ELR (cell line): ENCODE measurements at places on chromosomes 2 and 18.

- DNase-seq, result no peak
Measured at GRCh38 chr2:233271693-233272092, 20.2 kb downstream of the ATG16L1 start.

GRCh38 chr2:70005752-70006446 is 44.5 kb upstream of the ASPRV1 start:
- no peak for DNase-seq

GRCh38 chr2:164565359-164565758 is 55.9 kb downstream of the GRB14 start:
- DNase-seq, result no peak

- DNase-seq, result no peak
Measured at GRCh38 chr18:73737990-73738389, 409.6 kb downstream of the FBXO15 start.

- no peak for DNase-seq
Measured at GRCh38 chr2:197633109-197633657, 42.2 kb downstream of the RFTN2 start.

DNA sequence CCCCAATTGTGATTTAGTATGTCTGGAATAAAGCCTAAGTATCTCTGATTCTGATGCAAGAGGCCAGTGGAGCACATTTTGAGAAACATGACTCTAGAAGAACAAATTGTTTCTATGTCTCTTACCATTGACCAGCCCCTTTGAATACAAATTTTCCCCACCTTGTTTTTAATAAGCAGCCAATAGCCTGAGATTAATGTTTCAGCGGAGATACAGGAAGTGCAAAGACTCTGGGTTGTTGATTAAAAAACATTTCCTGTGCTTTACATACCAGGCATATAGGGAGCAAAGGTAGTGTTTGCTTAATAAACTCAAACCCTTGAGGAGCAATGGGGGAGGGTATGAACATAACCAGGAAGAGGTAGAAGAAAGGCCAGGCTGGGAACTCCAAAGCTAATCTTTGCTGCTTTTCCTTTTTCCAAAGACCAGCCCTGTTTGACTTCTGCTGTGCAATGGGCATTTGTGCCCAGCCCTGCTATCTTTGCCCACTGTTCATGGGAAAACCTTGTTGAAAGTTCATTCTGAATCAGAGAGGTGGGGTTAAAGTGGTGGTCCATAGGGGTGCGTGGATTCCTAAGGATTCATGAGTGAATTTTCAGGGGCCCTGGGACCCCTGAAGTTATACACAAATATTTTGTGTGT is 29.3 kb downstream of the UPP2 start:
- no peak for DNase-seq

DNA sequence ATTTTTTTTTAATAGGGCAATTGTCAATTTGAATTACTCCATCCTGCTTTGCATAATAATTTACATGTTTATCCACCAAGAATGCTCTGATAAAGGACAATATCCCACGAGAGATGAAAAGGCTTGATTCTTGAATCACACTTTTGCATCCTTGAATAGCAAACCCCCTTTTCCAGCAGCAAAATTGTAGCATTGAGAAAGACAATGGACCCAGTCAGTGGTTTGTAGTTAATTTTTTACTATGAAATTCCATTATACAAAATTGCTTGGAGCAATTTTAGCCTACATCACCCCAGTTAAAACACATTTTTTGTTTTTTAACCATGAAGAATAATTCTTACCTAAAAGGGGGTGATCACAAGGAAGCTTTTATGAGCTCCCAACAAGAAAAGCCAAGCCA is 255.1 kb downstream of the RND3 start:
- no peak for DNase-seq

- DNase-seq, result no peak
Measured at GRCh38 chr2:33204945-33205344, 258.2 kb downstream of the LTBP1 start.

DNA sequence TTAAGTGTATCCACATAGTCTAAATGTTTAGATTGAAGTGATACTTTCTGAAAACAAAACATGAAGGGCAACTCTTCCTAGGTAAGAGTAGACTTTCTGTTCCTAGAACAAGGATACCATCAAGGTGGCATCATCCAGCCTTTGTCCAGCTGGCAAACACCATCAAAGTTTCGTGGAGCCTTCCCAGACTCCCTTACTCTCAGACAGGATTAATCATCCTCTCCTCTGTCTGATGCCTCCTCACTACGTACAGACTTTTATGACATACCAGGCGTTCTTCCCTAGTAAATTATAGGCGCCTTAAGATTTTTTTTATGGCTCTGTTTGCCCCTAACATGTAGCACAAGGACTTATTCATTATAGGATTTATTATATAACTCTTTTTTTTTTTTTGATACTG is 29.4 kb upstream of the ASNSD1 start:
- DNase-seq, result peak; percentile 17

DNA sequence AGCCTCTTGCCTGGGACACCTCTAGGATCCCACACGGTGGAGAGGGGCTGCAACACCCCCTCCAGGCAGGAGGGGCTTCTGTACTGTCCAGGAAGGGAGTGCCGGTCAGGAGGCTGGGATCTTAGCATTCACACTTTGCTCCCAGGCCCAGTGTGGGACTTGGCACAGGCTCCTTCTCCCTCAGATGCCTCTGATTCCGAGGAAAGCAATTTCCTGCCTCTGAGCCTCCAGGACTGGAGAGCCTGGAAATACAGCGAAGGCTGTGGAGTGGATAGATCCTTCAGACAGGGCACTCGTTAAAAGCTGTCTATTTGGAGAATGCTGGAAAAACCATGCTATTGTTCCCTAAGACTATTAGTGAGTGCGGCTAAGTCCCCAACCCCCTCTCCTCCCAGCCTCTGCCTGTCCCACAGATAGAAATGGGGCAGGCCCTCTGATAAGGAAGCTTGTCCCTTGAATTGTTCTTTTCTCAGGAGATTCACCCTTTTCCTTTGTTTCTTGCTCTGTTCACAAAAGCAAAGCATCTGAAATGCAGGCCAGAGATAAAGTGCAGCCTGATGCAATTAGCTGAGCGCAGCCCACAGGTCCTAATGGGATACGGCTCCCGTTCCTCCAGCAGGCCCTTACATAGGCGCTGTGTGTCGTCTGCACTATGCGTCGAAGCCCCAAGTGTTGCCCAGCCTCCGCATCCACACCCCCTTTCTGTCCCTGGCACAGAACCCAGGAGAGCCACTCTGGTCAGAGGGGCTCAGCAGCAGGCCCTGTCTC is 252.2 kb downstream of the KLHL29 start:
- peak; percentile 52 for DNase-seq

- peak; percentile 72 for DNase-seq
Measured at GRCh38 chr2:17736989-17737388, 16.6 kb downstream of the SMC6 start.

- DNase-seq, result peak; percentile 67
Measured at GRCh38 chr2:127324635-127325034, 30.7 kb upstream of the ERCC3 start.

GRCh38 chr2:209398463-209398862 is 25.4 kb upstream of the MAP2 start:
- no peak for DNase-seq
